Thoracic aorta endothelial cell (primary cell): ENCODE measurements at places on chromosomes 16 and 17. TPM values are rescaled to one million over a fixed set of nuclear protein-coding genes. Genes with fewer than 3 reads are reported as not detected.

The NDUFAF8 gene
- 30.9 and 42.2 TPM in 2 replicates for total RNA-seq

The C17orf100 gene
- 0.22 and 0.53 TPM in 2 replicates for total RNA-seq

The HOXB1 gene
- not detected in 2 replicates for total RNA-seq

The GUCY2D gene
- total RNA-seq, result not detected in 2 replicates

The ZDHHC7 gene
- total RNA-seq, result 48.5 and 49.4 TPM in 2 replicates

The PRSS21 gene
- 1.8 TPM in 1 of 2 replicates, not detected in the other for total RNA-seq

The CORO1A gene
- 3.8 and 4.0 TPM in 2 replicates for total RNA-seq

The PLLP gene
- total RNA-seq, result 1.4 and 2.0 TPM in 2 replicates

The FBXW10 gene
- not detected in 2 replicates for total RNA-seq

The ALOX12B gene
- total RNA-seq, result not detected in 2 replicates

The SALL1 gene
- under 0.01 TPM in 1 of 2 replicates, not detected in the other for total RNA-seq

The GPR142 gene
- not detected in 2 replicates for total RNA-seq

The TUBB3 gene
- total RNA-seq, result 130 and 167 TPM in 2 replicates

The GAA gene
- 28.3 and 33.0 TPM in 2 replicates for total RNA-seq

The ABCC12 gene
- total RNA-seq, result not detected in 2 replicates

The CCT6B gene
- 0.57 and 0.80 TPM in 2 replicates for total RNA-seq

The CA4 gene
- total RNA-seq, result 0.43 TPM in 1 of 2 replicates, not detected in the other

The DBF4B gene
- 9.2 and 14.9 TPM in 2 replicates for total RNA-seq

The PRSS33 gene
- not detected in 2 replicates for total RNA-seq

The TMEM231 gene
- 11.3 and 11.7 TPM in 2 replicates for total RNA-seq

The TGFB1I1 gene
- 64.1 and 64.8 TPM in 2 replicates for total RNA-seq

The TBC1D3H gene
- total RNA-seq, result not detected in 2 replicates

The MEFV gene
- total RNA-seq, result under 0.01 TPM in 1 of 2 replicates, not detected in the other

The TBC1D3K gene
- total RNA-seq, result not detected in 2 replicates

The SOX8 gene
- total RNA-seq, result 0.29 and 0.40 TPM in 2 replicates

The MYH8 gene
- total RNA-seq, result not detected in 2 replicates

The NEK8 gene
- total RNA-seq, result 1.1 and 1.5 TPM in 2 replicates

The SP6 gene
- total RNA-seq, result 1.7 and 2.4 TPM in 2 replicates

The CES3 gene
- not detected in 2 replicates for total RNA-seq
